ENCODE measurements at places on chromosomes 4 and X.

- no peak for DNase-seq
These were observed 109.2 kb downstream of the PSAPL1 start for GRCh38 chr4:7325541-7325940.

DNA sequence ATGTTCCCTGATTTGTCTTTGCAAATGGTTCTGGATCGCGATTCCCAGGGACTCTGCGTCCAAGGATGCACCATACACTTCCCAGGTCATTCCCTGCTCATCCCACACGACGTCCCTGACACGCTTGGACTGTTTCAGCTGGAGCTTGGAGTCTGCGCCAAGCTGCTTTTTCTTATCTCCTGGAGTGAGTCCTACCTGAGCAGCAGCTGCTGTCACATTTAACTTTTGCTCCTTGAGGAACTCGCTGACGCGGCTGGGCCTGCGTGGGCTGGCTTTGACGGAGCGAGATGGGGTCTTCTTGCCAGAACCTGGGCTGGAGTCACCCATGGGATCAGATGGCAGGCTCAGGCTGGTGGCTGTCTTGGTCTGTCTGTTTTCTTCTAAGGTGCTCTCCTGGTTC is 59.6 kb downstream of the GPRIN3 start:
- DNase-seq, result no peak

DNA sequence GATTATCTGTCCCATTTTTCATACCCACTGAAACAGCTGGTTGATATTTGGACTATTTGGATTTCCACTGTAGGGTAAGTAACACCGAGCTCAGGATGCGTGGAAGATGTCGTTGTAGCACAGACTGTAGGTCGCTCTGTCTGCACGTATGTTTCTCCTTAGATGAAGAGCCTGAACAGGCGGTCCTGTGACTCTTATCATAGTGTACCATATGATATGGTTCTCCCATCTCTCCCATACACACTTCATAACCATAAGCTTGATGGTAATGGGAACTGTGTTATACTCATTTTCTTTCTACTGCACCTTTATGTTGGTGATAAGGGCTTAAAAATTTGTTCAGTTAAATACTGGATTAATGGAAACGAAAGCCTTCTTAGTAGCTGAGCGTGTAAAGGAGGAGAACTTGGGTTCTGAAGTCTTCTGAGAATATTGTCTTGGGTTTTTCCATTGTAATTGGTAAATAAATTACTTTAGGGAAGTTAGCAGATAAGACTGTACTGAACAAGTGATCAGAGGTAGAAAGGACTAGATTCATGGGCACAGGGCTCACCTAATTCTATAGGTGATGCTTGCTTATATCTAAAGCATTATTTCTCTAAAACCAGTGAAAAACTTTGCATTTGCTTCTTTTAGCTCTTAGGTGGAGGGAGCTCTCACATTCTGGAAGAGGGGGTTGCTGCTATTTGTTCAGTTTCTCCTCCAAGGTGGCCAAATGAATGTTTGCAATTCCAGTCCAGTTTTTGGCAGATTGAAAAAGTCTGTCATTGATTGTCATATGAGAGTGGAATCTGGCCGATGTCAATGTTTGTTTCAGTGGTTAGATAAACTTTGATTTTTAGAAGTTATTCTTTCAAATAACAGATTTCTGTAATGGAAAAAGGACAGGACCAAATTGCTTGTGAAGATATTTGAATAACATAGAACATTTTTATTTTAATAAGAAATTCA is 15.8 kb downstream of the SMAD1 start:
- no peak for DNase-seq

DNA sequence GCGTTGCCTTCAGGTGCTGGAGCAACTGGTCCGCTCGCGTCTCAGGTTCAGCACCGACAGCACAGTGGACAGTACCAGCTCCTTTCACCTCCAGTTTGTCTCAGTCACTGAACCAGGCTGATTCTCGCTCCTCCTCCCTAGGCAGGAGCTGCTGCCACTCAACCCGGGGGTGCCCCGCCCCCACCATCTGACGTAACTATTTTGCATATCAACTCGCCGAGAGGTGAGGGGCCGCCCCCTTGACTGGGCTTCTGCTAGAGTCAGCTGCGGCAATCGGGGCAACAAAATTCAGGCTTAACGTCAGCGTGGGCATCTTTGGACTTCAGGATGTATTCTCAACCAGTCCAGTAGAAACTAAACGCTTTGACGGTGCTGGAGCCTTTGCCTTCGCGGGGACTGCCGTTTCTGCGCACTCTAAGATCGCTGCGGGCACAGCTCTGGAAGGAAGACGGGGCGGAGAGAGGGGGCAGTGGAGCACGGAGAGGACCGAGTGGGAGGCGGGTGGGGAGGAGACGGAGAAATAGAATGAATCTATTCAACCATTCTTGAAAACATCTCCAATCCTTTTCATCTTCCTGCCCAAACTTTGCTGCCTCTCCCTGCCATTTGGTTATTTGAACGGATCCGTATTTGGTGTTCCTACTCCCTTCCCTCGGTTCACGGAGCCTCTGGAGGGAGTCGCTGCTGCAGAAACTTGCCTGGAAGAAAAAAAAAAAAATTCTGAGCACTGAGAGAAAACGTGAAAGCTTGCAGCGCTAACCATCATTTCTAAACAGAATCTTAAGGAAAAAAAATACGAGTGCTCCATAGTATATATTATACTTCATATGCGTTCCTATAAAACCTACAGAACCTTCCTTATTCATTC is at the start of gene FSTL5:
Gene FSTL5 (minus strand): TSS at position 109 of the 868 bp plus-strand sequence. CDS start 52,604 bp downstream, outside the sequence.
- no peak for DNase-seq

GRCh38 chr4:144633215-144633614 is 12.7 kb upstream of the HHIP start:
- no peak for DNase-seq

- DNase-seq, result no peak
These were observed 892.3 kb upstream of the NDST4 start for GRCh38 chr4:116005806-116006088.

- no peak for DNase-seq
These were observed 56.8 kb upstream of the DCLK2 start for GRCh38 chr4:150021483-150021882.

GRCh38 chrX:131958724-131959123 is 64.4 kb upstream of the STK26 start:
- DNase-seq, result no peak

DNA sequence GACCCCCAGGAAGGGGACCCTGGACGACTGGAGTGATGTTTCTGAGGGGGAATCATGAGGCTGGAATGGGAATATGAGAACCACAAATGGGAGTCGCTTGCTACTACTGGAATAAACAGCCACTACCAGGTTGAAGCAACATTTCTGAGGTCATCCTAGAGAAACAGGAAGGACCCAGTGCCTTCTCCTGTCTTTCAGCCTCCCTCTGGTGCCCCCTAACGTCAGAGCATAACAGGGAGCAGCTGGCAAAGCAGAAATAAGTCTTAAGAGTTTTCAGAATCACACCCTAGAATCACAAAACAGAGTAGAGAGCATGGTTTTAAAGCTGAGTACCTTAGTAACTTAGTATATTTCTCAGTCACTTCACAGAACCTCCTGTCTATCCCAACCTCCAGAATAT is 347.8 kb upstream of the PITX2 start:
- no peak for DNase-seq

- no peak for DNase-seq
These were observed 65.7 kb downstream of the CLCN5 start for GRCh38 chrX:49988143-49988542.

DNA sequence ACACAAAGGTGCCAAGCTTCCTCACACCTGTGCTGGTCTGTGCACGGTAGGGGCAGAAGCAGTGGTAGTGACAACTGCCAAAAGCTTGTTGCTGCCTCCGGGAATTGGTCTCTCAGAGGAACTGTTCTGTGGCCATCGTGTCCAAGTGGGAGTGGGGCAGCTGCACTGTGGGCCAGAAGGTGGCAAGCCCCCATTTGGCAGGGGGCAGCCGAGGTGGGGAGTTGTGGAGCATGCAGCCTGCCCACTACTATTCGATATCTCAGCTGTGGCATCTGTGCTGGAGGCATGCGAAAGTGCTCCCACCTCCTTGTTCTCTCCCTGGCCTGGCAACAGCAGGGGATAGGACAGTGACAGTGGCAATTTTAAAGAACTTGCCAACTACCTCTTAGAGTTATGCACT is 192.8 kb downstream of the TBX22 start:
- no peak for DNase-seq

DNA sequence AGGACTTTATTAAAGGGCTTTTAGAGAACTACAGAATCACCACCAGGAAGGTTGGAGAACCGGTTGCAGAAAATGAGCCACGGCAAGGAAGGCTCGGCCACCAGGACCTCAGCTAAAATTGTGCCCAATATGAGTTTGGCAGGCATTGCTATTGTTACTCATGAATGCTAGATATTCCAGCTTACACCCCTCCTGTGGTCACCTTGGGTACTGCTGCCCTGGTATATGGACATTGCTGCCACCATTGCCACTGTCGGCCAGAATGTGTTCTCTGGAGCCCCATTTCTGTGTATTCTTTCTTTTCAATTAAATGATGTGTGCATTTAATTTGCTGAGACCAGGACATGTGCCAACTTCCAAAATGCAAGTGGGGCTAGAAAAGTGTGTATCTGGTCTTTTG is 626.7 kb upstream of the BOD1L1 start:
- no peak for DNase-seq

DNA sequence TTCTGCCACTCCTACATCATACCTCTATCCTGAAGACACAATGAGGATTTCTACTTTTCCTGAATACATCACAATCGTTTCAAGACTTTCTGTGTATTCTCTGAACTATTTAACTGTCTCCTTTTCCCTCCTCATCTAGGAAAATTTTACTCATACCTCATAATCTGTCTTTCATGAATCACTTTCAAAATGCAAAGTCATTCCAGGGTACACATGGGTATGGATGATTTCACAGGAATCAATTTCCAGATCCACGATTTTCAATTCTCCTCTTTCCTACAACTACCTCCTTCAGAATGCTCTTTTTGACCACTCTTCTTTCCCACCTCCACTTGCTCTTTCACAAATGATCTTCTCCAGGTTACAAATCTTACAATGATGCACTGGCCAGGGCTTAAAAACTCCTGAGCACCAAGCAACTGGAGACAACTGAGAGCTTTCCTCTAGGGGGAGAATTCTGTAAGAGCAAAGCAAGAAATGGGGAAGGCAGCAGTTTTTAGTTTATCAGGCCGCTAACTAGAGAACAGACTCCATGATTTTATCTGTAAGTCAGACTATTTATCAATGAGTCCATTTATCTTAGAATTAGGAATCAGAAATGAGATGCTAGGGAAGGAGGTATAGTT is 116.4 kb downstream of the PPP3CA start:
- no peak for DNase-seq

- no peak for DNase-seq
These were observed 7.8 kb downstream of the GATB start for GRCh38 chr4:151753056-151753455.

GRCh38 chr4:164509951-164510350 is 244.0 kb upstream of the SMIM31 start:
- DNase-seq, result no peak

GRCh38 chr4:53055716-53056403 is 193.7 kb downstream of the RASL11B start:
- no peak for DNase-seq

Data from AG04449 (cell line).